Stimulated activated CD8-positive, alpha-beta memory T cell treated with anti-CD3 and anti-CD28 coated beads, Interleukin-4, amount 100 ng/mL, for 1 hour (primary cell): ENCODE measurements at places on chromosomes 6 and 20.

DNA sequence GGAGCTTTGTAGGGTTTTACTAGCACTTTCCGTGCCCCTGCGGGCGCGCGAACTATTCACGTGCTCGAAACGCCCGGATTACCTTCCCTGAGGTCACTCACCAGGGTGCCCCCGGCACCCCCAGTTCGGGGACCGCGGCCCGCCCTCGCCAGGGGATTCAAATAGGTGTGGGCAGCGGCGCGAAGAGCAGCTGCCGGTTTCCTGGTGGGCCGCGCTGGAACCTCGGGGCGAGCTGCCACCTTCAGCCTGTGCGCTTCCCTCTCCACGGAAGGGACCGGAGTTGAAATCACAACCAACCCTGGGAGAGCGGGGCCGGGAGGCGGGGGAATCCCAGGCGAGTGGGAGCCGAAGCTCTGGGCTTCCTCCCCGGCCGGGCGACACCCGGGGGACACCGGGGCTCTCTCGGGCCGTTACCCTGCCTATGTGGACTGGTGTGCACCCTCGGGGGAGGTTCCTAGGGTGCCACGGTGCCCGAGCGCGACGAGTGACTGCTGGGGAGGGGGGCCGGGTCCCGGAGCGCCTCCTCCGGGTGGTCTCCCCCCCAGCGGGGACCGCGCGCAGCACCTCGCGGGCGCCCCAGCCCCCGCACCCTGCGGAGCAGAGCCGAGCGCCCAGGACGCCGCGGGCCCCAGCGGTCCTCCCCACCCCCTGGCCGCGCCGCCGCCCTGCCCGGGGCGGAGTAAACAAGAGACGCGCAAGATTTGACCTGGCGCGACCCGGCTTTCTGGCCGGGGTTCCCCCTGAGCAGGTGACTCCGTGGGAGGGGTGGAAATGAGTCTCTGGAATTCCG lies 2.1 kb upstream of the HIVEP2 start:
- DNase-seq: peak; percentile 54

GRCh38 chr6:135647521-135647920 lies 150.0 kb upstream of the AHI1 start:
- DNase-seq: no peak

DNA sequence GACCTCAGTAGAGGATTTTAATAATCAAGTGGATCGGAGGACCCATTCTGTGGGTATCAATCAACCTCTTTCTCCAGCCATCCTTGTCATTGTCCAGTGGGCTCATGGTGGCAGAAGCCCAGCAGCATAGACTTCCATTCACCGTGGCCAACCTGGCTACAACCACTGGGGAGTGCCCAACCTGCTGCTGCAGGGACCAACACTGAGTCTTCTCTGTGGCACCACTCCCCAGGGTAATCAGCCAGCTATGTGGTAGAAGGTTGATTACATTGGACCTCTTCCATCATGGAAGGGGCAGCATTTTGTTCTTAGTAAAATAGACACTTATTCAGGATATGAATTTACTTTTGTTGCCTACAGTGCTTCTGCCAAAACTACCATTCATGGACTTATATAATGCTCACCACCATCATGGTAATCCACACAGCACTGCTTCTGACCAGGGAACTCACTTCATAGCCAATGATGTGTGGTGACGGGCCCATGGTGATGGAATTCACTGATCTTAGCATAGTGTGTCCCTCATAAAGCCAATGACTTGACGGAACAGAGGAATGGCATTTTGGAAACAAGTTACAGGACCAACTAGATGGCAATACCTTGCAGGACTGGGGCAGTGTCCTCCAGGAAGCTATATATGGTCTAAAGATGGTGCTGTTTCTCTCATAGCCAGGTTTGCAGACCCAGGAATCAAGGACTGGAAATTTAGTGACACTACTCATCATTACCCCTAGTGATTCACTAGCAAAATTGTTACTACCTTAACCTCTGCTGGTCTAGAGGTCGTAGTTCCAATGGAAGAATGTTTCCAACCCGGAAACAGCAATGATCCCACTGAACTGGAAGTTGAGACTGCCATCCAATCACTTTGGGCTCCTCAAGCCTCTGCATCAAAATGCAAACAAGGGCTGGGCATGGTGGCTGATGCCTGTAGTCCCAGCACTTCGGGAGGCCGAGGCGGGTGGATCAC lies 7.6 kb downstream of the CD24 start:
- no peak for DNase-seq

DNA sequence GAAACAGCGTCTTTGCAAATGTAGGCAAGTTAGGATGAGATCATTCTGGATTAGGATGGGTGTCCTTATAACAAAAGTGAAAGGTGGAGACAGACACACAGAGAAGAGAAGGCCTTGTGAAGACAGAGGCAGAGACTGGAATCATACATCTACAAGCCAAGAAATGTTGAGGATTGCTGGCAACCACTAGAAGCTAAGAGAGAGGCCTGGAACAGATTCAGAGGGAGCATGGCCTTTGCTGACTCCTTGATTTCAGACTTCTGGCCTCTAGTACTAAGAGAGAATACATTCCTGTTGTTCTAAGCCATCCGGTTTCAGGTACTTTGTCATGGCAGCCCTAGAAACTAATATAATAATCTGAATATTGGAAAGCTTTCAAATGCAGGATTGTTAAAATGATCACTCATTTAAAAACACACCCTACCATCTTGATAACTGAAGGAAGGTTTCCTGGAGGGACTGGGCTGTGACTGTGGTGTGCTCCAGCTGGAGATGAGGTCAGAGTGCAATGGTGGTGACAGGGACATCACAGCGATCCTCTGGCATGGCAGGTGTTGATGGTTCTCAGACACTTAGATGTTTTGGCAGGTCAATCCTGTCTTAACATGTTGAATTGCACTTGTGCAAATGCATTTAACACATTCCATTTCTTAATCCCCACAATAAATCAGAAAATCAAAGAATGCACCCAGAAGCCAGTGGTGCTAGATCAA lies 25.1 kb downstream of the CD83 start:
- no peak for DNase-seq

GRCh38 chr6:165929607-165930006 lies 238.0 kb downstream of the TBXT start:
- DNase-seq: no peak

DNA sequence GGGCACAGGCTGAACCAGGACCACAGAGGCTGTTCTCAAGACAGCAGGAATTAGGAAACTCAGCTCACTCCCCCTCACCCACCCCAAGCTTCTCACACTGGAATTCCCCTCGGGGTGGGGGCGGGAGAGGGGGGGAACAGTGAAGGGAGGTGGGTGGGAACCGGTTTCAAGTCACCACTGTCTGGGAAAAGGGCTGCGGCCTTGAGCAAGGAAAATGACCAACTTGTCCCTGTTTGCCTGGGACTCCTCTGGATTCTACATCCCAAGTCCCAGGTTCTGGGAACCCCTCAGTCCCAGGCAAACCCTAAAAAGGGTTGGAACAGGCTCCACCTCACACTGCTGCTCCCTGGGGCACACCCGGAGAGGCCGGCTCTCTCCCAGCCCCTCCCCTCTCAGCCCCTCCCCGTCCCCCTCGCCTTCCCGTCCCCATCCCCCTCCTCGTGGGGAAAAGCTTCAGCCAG lies 230.7 kb downstream of the TFAP2C start:
- DNase-seq: no peak

DNA sequence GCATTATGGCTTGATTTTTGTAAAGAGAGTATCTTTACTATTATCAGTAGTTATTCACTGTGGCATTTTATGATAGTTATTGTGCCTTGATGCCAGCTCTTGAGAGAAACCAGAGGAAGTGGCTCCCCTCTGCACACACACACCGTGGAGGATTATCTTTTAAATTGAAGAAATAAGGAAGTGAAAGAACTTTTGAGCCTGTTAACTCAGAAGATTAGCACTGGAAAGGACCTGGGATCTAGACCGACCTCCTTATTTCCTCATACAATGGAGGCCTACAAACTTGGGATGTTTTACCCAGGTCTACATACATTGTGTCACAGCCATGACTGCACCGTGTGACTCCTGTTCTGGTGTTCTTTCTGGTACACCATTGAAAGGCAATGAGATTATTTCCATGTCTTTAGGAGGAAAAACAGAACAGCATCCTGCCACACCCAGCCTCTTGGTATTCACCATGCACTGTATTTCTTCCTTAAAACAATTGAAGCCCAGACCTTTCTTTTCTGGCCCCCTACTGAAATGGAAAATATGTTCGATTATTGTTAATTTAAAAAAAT lies 40.6 kb downstream of the HECA start:
- no peak for DNase-seq

GRCh38 chr6:51529240-51529639 lies 558.2 kb downstream of the PKHD1 start:
- DNase-seq: no peak
